Activated T-helper 2 cell treated with anti-CD3 and anti-CD28 coated beads, Interferon-gamma antibody, Interleukin-2, Interleukin-4, amounts not matched to agents 10 μg/mL and 5 μg/mL and 100 μg/mL, durations not matched to agents 14 hours and 24 hours and 36 hours (primary cell): ENCODE measurements at places on chromosomes 6 and 20. TPM values are rescaled to one million over a fixed set of nuclear protein-coding genes. Genes with fewer than 3 reads are reported as not detected.

The DDX43 gene
- total RNA-seq: 0.28 and 0.52 TPM in 2 replicates

The TNXB gene
- total RNA-seq: 4.3 and 5.0 TPM in 2 replicates

The TREM2 gene
- not detected in 2 replicates for total RNA-seq

The FOXS1 gene
- not detected in 2 replicates for total RNA-seq

The FLOT1 gene
- total RNA-seq: 201 and 214 TPM in 2 replicates

The NCOA5 gene
- 27.5 and 28.7 TPM in 2 replicates for total RNA-seq

The GPX5 gene
- not detected in 2 replicates for total RNA-seq

The TP53INP2 gene
- total RNA-seq: 4.8 and 5.5 TPM in 2 replicates

The EHMT2 gene
- total RNA-seq: 76.3 and 76.5 TPM in 2 replicates

The TFAP2B gene
- total RNA-seq: not detected in 2 replicates

The PLN gene
- total RNA-seq: not detected in 2 replicates

The TMEM217 gene
- 4.5 and 4.8 TPM in 2 replicates for total RNA-seq

The SLC22A3 gene
- not detected in 2 replicates for total RNA-seq

The PET117 gene
- 15.7 and 17.0 TPM in 2 replicates for total RNA-seq

The ZNF334 gene
- 1.2 and 1.4 TPM in 2 replicates for total RNA-seq

The CDH26 gene
- total RNA-seq: 0.30 and 0.85 TPM in 2 replicates

The TRIM10 gene
- 0.09 TPM in 1 of 2 replicates, not detected in the other for total RNA-seq

The COL10A1 gene
- total RNA-seq: not detected in 2 replicates

The HLA-DQA1 gene
- total RNA-seq: 5.0 and 6.3 TPM in 2 replicates
